ENCODE measurements at places on chromosomes 6 and 20.

- no peak for DNase-seq
These were observed 308.5 kb downstream of the CLIC5 start for GRCh38 chr6:45707176-45707575.

DNA sequence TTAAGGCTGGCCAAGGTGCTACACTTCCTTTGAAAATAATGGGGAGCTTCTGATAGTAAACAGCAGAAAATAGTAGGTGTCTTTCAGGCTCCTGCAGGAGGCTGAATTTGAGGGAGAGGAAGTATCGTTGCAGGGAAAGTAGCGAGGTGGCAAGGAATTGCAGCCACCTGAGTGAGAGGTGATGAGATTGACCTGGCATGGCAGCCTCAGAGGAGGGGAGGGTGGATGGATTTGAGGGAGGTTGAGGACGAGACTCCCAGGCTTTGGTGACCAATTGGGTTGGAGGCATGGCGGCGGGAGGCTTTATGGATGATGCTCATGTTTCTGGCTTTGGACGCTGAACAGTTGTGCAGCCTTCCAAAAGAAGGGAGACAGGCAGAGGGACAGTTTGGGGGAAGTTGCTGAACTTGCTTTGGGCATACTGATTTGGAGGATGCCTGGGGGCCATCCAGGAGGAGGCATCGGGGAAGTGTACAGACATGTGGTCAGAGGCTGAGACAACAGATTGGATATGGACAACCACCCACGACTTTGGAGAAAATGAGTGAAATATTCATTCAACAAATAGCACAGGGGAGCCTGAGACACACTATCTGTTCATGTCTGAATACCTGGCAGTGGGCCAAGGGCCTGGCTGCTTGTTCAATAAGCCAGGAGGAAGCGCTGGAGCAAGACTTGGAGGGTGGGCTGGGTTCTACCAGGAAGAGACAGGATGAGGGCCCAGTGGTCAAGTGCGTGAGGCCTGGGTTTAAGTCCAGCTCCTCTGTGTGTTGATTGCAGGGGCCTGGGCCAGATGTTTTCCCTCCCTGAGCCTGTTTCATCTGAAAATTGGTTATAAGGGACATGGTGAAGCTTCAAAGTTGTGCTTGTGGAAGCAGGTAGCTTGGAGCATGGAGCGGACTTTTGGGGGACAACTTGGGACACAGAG, 113.2 kb downstream of the CEBPB start:
- DNase-seq, result no peak

DNA sequence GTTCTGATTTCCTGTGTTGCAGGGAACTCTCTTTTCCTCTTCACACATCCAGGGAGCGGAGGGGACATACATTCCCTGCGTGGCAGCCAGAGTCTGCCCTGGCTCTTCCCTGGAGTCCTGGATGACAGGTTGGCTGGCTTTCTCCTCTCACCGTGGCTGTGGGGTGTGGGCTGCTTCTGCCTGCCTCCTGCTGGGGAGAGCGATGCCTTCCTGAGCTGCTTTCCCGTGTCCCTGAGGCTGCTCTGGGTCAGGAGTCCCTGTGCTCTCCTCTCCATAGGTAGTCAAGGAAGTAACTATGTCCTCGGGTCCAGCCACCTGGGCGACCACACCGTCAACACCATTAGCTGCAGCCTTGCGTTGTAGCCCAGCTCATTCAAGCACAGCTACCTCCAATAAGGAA, 451.7 kb downstream of the QKI start:
- DNase-seq, result no peak

GRCh38 chr20:36483919-36484808, 57.2 kb upstream of the MYL9 start:
- DNase-seq, result no peak

- no peak for DNase-seq
These were observed 771.2 kb downstream of the KIF16B start for GRCh38 chr20:15802020-15802419.

DNA sequence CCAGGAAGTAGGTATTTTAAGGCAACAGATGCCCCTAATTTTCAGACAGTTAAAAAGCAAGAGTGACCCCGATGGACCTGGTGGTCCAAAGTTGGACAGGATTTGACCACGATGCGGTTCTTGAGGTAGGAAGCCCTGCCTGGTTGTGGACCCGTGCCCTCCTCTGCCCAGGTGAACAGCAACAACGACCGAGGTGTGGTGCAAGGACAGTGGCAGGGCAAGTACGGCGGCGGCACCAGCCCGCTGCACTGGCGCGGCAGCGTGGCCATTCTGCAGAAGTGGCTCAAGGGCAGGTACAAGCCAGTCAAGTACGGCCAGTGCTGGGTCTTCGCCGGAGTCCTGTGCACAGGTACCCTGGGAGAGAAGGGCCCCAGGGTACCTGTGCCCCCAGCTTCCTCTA, 18.7 kb downstream of the TGM6 start:
- DNase-seq, result no peak

GRCh38 chr6:18139935-18140621, 14.8 kb downstream of the TPMT start:
- no peak for DNase-seq

GRCh38 chr6:42378125-42378524, 73.6 kb downstream of the TRERF1 start:
- no peak for DNase-seq

- DNase-seq, result no peak
These were observed 39.8 kb downstream of the HLA-A start for GRCh38 chr6:29982097-29982496.

DNA sequence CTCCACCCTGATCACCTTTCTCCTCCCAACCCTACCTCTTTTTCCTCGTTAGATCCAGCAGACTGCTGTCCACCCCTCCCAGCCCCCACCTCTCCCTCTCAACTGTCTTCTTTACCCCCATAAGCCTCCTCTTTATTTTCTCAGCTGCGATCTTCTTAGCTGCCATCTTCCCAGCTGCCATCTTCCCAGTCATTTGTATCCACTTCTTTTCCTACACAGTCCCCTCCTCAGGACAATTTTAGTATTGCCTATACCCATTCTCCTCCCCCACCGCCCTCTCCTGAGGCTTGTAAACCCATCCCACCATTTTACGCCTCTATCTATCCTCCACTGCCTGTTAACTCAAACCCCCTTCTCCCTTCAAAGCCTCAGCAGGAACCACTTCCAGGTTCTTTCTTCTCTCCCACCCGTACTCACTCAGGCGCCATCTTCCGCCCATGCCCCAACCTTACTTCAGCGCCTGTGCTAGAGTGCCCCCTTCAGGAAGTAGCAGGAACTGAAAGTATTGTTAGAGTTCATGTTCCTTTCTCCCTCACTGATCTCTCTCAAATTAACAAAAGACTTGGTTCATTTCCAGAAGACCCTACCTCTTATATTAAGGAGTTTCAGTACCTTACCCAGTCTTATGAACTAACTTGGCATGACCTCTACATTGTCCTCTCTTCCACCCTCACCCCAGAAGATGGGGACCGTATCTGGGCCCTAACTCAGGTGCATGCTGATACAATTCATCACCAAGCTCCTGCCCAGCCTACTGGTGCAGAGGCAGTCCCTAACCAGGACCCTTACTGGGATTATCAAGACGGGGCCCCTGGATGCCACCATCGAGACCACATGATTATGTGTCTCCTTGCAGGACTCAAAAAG, 236.0 kb downstream of the ADGRG6 start:
- no peak for DNase-seq

- no peak for DNase-seq
These were observed 209.8 kb downstream of the ZMYND8 start for GRCh38 chr20:47146686-47147085.

DNA sequence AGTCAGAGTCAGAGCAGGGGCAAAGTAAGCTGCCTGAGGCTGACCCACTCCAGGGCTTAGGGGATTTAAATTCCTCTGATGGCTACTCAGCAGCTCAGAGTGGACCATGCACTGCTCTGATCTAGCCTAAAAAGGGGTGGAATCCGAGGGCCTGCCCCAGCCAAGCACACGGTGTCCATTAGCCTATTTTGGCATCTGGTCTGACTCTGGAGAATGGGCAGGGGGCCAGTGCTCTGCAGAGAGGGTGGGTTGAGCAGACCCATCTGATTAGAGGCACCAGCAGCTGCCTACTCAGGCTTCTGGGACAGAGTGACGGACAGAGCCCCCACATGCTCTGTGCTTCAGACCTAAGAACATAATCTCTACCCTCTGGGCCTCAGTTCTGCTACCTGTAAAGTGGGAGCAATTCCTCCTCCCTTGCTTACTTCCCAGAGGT, 25.9 kb upstream of the TGM2 start:
- DNase-seq, result no peak

GRCh38 chr20:8399947-8400346, 267.9 kb downstream of the PLCB1 start:
- DNase-seq, result no peak

DNA sequence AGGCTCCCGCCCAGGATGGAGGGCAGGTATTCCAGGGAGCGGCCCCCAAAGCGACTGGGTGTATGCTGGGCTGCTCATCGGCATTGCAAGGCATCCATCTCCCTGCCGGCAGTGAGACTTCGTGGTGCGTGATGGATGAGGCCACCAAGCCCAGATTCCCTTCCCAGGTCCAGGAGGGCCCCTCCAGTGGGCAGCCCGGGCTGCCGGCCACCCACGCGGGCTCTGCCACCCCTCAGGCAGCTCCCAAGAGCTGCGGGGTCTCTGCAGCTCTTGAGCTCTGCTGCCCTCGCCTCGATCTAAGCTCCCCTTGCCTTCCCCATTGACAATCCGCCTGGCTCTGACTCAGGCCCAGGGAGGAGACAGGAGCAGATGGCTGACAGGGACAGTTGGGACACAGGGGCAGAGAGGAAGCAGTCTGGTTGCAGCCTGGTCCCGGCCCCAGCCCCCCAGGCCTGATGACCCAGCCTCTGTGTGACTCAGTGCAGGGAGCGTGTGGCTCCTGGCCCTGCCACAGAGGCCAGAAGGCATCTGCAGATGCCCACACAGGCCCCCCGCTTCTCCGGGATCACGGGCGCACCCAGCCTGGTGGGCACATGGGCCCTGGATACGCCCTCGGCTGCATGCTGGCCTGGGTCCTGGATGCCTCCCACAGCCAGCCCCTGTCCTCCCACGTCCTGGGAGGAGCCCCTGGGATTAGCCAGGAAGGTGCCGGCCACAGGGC, 33.0 kb downstream of the SLCO4A1 start:
- DNase-seq, result no peak

- DNase-seq, result no peak
These were observed 178.4 kb upstream of the EYA4 start for GRCh38 chr6:133062696-133063306.

DNA sequence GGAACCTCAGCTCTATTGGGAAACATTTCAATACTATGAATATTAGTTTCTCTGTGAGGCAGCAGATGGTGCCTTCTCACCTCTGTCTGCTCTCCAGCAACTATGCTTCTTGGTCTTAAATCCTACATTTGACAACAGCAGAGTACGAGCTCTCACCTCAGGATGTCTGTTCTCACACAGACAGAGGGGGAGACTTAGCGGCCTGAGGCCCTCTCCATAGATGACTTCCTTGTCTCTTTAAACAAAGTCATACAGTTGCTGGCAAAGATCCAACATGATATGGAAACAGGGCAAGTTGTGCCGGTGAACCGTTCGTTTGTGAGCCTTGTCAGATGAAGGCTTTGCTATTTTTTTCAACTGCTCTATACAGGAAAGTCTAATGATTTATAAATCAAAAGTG, 43.7 kb upstream of the GABRR1 start:
- no peak for DNase-seq

GRCh38 chr6:154481521-154482013, 28.9 kb downstream of the CNKSR3 start:
- no peak for DNase-seq

GRCh38 chr6:161242779-161243693, 30.8 kb downstream of the AGPAT4 start:
- DNase-seq, result peak; percentile 35

GRCh38 chr6:152091201-152091600, 283.7 kb downstream of the ESR1 start:
- DNase-seq, result no peak

DNA sequence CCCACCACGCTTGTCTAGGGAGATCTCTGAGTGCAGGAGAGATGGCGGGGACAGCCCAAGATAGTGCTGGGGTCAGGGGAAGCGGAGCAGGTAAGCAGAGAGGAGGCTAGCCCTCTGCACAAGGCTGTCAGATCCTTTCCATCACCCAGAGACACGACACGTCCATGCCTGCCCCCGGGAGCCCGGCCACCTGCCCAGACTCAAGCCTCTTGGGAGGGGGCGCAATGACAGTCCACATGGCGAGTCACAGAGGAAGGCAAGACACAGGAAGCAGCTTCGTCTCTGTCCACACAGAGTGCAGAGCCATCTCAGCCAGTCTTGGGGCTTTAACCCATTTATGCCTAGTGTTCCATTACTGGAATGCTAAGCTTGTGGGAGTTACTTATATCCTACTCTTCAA, 78.4 kb downstream of the PREX1 start:
- DNase-seq, result no peak

DNA sequence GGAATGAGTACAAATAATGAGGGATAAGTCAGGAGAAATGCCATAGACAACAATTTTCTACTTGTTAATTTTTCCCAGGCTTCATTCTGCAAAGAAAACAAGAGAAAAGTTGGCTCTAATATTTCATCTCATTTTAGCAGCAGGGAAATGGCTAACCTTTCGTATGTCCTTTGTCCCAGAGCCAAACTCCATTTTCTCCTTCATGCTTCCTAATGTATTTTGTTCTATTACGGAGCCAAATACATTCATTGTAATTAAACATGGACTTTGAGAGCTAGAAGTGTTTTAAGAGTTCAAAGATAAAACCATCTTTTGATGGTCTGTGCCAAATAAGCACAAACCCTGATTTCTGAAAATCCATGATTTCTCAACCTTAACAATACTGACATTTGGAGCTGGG, 136.9 kb downstream of the PTCHD4 start:
- DNase-seq, result no peak

DNA sequence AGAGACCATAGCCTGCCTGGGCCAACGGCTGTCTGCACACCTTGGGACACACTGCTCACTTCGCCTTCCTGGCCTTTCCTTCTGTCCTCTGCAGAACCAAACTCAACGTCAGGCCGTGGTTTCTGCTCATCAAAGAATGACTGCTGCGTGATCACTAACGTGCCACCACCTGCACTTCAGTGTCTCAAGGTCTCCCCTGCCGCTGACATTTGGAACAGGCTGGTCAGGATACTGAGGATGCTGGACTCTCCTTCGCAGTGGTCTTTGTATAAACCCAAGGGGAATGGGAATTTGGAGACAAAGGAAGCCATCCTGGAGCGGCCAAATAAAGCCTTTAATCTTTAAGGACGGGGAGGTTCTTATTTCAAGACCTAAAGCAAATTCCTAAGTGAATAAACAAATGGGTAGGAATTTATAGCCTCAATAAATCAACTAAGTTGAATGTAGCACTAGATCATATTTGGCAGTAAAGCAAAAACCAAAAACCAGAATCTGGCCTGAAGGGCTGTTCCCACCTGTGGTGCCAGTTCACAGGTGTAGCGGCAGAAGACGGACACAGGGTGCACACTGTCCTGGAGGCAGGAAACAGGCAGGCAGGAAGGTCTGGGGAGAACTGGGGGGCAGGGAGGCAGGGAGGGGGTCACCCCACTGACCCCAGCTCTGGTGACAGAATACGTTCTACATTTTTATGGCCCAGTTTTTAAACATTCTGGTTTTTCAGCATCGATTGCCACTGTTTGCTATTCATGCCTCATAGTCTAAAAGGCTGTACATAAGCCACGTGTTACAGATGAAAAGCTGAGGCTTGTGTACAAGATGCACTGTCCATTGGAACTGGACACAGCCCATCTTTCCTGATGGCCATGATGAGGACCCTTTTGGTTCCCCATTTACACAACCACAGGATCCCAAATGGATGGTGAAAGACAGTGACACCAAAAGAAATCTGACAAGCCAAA, 36.6 kb downstream of the ABHD12 start:
- DNase-seq, result no peak

All from stimulated activated CD8-positive, alpha-beta memory T cell treated with anti-CD3 and anti-CD28 coated beads, Interleukin-4, amount 100 ng/mL, for 4 hours (primary cell).